Activated T-cell treated with anti-CD3 and anti-CD28 coated beads for 24 hours (primary cell): ENCODE measurements at places on chromosomes 5 and 9.

- DNase-seq: no peak
These were observed 16.8 kb upstream of the PHYKPL start for GRCh38 chr5:178249191-178249989.

DNA sequence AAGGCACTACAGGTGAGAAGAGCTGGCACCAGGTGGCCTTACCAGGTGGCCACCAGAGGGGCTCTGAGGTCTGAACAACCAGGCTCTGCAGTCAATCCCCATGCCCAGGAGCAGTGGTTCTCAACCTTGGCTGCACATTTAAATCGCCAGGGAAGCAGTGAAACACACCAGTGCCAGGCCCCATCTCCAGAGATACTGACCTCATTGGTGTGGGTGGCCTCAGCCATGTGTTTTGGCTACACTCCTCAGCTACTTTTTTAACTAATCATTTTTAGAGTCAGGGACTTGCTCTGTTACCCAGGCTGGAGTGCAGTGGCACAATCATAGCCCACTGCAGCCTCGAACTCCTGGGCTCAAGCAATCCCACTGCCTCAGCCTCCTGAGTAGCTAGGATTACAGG, 56.0 kb downstream of the GABBR2 start:
- DNase-seq: no peak

DNA sequence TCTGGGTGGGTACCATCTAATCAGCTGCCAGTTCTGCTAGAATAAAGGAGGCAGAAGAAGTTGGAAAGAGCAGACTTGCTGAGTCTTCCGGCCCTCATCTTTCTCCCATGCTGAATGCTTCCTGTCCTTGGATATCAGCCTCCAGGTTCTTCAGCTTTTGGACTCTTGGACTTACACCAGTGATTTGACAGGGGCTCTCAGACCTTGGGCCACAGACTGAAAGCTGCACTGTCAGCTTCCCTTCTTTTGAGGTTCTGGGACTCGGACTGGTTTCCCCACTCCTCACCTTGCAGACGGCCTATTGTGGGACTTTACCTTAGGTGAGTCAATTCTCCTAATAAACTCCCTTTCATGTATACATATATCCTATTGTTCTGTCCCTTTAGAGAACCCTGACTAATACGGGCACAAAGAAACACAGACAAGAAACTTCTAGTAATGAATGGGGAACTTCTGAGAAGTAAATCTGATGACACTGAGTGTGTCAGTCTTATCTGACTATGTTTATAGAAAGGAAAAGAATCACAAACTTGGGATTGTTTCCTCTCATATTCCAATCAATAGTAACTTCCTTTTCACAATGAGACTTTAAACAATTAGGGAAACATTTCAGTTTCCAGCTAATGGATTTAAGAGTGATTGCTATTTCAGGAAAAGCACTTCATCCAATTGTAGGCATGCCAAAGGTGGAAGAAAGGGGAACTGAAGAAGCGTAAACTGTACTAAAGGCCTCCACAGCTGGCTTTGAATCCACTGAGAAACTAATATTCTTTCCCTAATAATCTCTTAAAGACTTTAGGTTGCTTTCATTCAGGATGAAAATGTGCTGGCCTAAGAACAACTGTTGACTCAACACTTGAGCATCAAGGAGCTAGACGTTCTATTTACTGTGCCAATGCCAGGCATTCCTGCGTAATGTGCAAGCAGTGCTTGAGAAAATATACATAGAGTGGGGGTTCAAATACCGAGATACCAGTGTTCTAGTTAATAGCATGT, 127.9 kb upstream of the PTGER4 start:
- DNase-seq: no peak

GRCh38 chr9:68998812-68999211, 15.1 kb downstream of the PRKACG start:
- DNase-seq: no peak

DNA sequence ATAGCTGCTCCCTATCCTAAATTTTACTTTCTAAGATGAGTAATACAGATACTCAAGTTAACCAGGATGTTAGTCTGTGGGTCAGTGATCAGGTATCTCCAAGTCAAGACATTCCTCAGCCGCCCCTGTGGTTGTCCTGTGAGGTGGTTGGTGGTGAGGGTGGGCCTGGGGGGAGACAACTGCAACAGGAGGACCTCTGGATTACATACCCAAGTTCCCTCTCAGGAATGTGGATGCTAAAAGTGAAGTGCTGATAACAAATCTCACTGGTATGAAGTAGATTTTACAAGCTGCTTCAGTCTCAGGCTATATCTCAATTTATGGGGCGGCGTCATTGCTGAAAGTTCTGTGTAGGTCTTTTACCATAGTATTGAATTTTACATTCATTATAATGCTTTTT, 38.3 kb downstream of the SLC1A3 start:
- DNase-seq: no peak

- DNase-seq: no peak
These were observed 14.9 kb upstream of the C5orf63 start for GRCh38 chr5:127088251-127088650.

GRCh38 chr5:55172937-55173686, at the start of gene CDC20B:
Gene CDC20B, minus strand, starts transcription at chr5:55173177. Its CDS starts 177 bp downstream, at chr5:55173000.
- DNase-seq: peak; percentile 69

- DNase-seq: no peak
These were observed 891.3 kb downstream of the TLE1 start for GRCh38 chr9:80797831-80798688.

- DNase-seq: no peak
These were observed 17.4 kb downstream of the RXRA start for GRCh38 chr9:134343637-134344036.

GRCh38 chr5:177600508-177601018, 631 bp downstream of the B4GALT7 start:
- no peak for DNase-seq

DNA sequence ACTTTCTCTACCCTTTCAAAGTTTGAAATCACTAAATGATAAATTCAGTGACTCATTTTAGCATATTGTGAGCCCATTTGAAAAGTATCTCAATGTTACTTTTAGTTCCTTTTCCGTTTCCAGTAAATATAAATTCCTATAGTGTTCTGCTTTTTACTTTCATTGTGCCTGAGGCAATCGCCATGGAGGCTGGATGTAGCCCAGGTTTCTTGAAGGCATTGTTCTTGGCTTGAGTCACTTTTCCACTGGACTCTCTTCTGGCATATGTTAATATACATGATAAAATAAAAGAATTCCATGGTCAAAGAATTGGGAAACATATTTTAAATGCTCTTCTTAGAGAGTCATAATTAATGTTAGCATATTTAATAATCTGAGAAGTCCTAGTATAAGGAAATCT, 327.0 kb downstream of the IZUMO3 start:
- no peak for DNase-seq

- no peak for DNase-seq
These were observed 206.2 kb downstream of the NR3C1 start for GRCh38 chr5:143197260-143197656.

DNA sequence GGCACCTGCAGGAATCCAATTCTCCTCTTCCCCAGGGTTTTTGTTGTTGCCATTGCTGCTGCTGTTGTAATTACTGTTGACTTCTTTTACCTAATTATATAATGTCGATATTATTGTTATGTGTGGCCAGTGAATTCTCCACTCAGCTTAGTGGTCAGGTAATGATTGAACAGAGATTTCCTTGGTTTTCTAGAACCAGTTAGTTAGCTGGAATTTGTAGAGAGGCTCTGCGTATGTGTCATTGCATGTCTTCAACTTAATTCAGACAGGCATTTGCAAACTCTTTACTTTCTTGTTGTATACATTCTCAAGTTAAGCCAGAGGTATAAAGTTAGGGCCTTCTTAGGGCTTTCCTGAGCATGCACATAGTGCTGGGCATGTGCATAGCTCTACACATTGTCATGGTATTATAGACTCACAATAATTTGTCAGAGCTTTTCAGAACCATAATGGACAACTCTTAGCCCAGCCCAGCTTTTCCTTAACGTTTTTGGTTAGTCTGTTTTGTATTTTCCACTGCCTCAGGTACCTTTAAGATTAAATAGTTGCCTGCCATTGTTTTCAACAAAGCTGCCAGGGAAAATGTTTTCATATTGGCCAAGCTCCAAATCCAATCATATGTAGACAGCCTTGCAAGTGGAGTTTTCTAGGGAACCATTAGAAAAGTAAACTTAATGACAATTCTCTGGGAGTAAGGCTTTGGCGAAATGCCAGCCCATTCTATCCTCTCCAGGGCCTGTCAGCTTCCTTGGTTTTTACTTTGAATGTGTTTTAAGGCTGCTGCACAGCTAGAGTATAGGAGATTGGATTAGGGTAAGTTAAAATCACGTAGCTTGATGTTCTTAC, 68.1 kb downstream of the UBE2R2 start:
- no peak for DNase-seq

- no peak for DNase-seq
These were observed 3.7 kb downstream of the SLC31A2 start for GRCh38 chr9:113154471-113154870.

GRCh38 chr9:136090768-136091581, 4.1 kb downstream of the NACC2 start:
- DNase-seq: no peak
